MM.1S (cell line): ENCODE measurements at places on chromosomes 11 and 22.

DNA sequence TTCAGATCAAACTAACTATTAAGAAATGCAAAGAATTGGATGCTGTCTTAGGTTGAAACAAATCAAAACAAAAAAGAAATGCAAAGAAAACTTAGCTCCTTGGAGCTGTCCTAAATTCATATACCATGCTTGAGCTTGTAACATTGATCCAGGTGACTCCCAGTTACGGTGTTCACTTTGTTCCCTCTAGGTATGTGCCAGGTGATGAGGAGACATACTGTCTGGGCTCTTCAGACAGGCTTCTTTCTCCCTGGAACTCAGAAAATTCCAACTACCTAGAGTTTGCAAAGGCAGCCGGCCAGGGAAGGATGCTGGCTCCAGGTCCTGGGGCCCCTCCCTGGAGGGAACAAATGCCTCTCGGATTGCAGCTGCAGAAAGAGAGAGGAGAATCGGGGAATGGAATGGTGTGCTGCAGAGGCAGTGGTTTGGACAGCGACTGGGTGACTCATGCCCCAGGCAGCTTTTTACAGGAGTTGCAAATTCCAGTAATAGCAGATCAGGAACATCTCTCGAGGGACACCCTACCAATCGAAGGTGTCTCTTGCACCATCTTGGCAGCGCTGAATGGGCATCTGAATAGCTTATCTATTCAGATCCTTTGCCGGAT lies 12.3 kb upstream of the ASPHD2 start:
- no peak overlapping the region for H3K27ac ChIP-seq
- H3K27me3 ChIP-seq, result peaks cover 6% of the 10 kb centered on the region; the same call in 1 of the 2 replicates
- no peaks in the 10 kb centered on the region for H3K36me3 ChIP-seq
- no peak overlapping the region for H3K4me3 ChIP-seq

DNA sequence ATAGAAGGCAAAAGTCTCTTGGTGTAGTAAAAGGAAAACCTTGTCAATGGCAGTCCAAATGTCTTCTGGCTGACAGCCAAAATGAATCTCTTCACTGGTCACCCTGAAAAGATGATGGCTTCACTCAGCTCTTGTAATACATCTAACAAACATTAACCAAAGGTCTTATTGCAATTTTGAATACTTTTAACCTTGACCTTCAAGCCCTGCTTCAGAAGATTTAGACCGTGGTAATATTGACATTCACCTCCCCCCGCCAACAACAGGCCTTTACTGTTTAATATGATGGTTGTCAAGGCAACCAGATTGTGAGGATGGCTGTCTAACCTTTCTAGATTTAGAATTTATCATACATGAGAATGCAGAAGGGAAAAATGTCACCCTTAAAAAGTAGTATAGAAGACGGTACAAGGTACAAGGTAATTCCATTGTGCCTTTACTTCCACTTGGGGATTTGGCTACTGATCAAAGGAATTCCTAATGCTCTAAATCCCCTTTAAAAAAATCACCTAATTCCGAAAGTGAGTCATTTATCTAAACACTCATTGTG lies 342.3 kb downstream of the LARGE1 start:
- H3K27me3 ChIP-seq, result no peaks in the 10 kb centered on the region
- H3K4me3 ChIP-seq, result no peak overlapping the region
- no peaks in the 10 kb centered on the region for H3K36me3 ChIP-seq

- H3K36me3 ChIP-seq, result no peaks in the 10 kb centered on the region
These were observed 113.9 kb downstream of the DBX1 start for GRCh38 chr11:20046416-20046815.

GRCh38 chr11:1557904-1558774 lies 13.9 kb downstream of the DUSP8 start:
- H3K4me1 ChIP-seq, result no peaks in the 10 kb centered on the region
- H3K27ac ChIP-seq, result no peak overlapping the region
- H3K4me3 ChIP-seq, result no peak overlapping the region

GRCh38 chr22:21068681-21069276 lies 23.0 kb downstream of the LRRC74B start:
- H3K36me3 ChIP-seq, result no peaks in the 10 kb centered on the region
- H3K27ac ChIP-seq, result no peak overlapping the region
- DNase-seq, result no peak
- peaks cover 57% of the 10 kb centered on the region for H3K27me3 ChIP-seq

DNA sequence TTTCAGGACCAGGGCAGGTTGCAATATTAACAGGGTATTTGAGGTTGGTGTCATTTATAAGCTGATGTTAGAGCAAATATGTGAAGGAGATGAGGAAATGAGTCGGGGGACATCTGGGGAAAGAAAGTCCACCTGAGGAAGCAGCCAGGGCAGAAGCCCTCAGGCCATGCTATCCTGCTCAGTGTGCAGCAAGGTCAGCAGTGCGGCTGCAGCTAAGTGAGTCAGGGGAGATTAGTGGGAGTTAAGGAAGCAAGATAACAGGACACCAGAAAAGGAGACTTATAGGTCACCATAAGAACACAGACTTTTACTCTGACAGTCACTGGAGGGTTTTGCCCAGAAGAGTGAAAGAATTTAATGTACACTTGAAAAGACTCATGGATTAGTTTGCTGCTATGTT lies 468.9 kb downstream of the NTM start:
- H3K27me3 ChIP-seq, result no peaks in the 10 kb centered on the region
- H3K27ac ChIP-seq, result no peak overlapping the region
- no peaks in the 10 kb centered on the region for H3K4me1 ChIP-seq
- no peak for DNase-seq
- H3K4me3 ChIP-seq, result no peak overlapping the region

- no peak overlapping the region for H3K4me3 ChIP-seq
- H3K4me1 ChIP-seq, result no peaks in the 10 kb centered on the region
- no peak overlapping the region for H3K27ac ChIP-seq
- H3K27me3 ChIP-seq, result peaks cover 52% of the 10 kb centered on the region
- DNase-seq, result no peak
These were observed 12.9 kb downstream of the TRIM29 start for GRCh38 chr11:120125024-120125423.

GRCh38 chr22:42018224-42018623 lies 19.6 kb downstream of the WBP2NL start:
- no peaks in the 10 kb centered on the region for H3K36me3 ChIP-seq
- H3K4me3 ChIP-seq, result no peak overlapping the region
- H3K27ac ChIP-seq, result no peak overlapping the region
